ENCODE measurements at places on chromosomes 6 and 20. TPM values are rescaled to one million over a fixed set of nuclear protein-coding genes. Genes with fewer than 3 reads are reported as not detected.

Gene OPRL1
- 3.1 TPM for polyA plus RNA-seq

Gene LINC00237
- not detected for polyA plus RNA-seq

Gene NKAIN4
- polyA plus RNA-seq = not detected

Gene SLC35D3
- not detected for polyA plus RNA-seq

Gene CTAGE9
- not detected for polyA plus RNA-seq

Gene JPH2
- not detected for polyA plus RNA-seq

Gene SIRPD
- polyA plus RNA-seq = not detected

Gene STMND1
- not detected for polyA plus RNA-seq

Gene SLC22A16
- not detected for polyA plus RNA-seq

Gene ATP9A
- 0.13 TPM for polyA plus RNA-seq

Gene KIAA0408
- 0.58 TPM for polyA plus RNA-seq

Measured in B cell (primary cell).